ENCODE measurements at places on chromosomes 7 and 10.

DNA sequence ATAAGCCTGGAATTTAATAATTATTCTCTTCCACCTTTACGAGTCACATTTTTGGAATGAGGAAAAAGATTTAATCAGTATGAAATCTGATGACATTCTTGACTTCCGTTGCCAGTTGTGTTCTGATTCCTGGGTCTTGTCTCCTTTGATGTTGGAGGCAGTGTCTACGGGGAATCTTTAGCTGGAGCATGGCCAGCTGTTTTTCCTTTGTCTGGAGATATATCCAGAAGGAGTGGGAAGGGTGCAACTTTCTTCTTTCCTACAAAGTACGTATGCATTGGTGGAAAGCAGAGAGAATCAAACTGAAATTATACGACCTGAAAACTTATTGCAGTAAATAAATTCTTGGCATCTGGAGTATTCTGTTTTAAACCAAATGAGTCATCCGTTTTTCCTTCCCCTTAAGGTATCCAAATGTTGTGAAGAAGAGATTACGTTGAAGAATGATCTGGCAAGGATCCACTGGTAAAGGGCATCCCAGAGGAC, 6.9 kb upstream of the GNG11 start:
- no peak for DNase-seq

GRCh38 chr10:18233775-18234174, 93.6 kb downstream of the CACNB2 start:
- no peak for DNase-seq

DNA sequence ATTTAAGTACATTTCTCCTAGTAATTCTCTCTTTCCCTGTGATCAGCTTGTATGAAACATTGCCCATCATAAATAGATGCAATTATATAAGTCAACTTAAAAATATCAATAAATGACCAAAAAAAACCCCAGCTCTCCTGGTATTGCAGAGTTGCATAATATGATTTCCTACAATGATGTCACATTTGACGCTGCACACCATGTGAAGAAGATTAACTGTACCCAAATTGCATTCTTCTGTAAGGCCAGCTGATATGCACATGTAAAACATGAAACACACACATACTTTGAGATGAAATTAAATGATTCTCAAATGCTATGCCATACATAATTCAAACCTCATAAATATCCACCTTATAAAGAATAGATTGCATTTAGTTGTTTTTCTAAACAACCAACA, 115.5 kb downstream of the AGMO start:
- no peak for DNase-seq

DNA sequence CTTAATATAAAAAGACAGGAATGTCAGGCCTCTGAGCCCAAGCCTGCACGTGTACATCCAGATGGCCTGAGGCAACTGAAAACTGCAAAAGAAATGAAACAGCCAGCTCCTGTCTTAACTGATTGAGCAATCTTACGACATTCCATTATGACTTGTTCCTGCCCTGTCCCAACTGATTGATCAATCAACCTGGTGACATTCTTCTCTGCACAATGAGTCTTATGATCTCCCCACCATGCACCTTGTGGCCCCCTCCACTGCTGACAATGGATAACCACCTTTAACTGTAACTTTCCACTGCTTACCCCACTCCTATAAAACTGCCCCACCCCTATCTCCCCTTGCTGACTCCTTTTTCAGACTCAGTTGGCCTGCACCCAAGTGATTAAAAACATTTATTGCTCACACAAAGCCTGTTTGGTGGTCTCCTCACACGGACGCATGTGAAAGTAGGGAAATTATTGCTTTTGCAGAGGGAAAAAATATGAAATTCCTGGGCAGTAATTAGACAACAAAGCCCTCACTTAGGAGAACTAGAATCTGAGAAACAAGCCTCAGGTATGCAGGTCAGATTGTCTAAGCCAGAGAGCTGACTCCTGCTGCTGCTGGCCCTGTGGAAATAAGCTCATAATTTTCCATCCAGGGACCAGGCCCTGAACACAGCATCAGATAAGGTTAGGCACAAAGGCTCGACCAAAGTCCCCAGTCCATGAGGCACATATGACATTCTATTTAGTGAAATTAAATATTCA, 5.3 kb downstream of the CYP3A7 start:
- DNase-seq = no peak

DNA sequence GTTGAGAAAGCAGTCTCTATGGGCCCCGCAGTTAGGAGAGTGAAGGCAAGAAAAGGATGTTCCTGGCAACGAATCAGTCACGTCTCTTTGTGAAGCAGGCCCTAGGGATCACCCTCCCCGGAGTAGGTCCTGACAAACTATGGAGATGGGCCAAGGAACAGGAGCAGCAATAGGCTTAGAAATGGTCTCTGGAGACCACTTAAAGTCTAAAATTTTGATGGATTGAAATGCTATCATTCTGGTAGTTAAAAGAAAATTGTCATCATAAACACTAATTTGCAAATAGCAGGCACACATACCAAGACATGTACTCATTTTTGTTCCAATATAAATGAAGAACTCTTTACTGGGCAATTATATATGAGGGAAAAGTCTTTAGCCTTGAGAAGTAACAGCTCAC, 123.5 kb downstream of the ITGB8 start:
- no peak for DNase-seq

GRCh38 chr10:101215397-101216206, 13.7 kb downstream of the LBX1 start:
- DNase-seq = no peak

- no peak for DNase-seq
These were observed 325.6 kb downstream of the HPSE2 start for GRCh38 chr10:98910048-98910447.

Data from GF-D8 (cell line).